ENCODE measurements at places on chromosomes 11 and 22.

GRCh38 chr11:34147581-34147980 lies 42.2 kb downstream of the NAT10 start:
- no peak for DNase-seq

DNA sequence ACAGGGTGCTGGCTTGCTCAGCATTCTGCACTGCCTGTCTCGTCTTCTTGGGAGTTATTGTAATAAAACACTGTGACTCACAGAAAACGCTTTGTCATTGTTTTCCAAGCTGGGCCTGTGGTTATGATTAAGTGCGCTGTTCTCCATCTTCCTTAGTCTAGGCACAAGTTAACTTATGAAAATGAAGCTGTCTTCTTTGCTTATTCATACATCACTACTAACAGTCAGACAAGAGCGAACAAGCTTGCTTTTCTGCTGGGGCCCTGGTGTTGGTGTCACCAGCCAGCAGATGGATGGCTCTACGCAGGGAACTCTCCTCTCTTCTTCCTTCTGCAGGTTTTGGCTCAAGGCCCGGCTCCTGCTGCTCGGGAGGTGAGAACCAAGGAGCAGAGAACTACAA lies 380.1 kb upstream of the SYN3 start:
- no peak for DNase-seq

GRCh38 chr11:124482362-124483147 lies 37.1 kb upstream of the OR8B8 start:
- DNase-seq = no peak

DNA sequence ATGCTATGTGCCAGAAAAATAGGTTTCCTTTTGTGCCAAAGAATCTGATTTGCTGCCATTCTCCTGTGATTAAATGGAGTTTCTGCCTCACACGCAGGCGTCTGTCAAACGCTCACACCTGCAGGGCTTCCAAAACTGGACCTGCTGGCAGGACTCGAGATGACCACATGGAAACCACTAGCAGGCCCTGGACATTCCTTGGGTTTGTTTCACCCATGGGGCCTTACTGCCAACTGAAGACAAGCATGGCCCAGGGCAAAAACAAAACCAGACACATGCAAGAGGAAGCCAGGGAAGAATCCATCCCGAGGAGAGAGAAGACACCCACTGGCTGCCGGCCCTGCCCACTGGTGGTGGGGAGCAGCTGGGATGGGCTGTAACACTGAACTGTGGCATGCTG lies 55.9 kb upstream of the MN1 start:
- DNase-seq = no peak

GRCh38 chr11:114367244-114367957 lies 32.9 kb downstream of the C11orf71 start:
- no peak for DNase-seq

DNA sequence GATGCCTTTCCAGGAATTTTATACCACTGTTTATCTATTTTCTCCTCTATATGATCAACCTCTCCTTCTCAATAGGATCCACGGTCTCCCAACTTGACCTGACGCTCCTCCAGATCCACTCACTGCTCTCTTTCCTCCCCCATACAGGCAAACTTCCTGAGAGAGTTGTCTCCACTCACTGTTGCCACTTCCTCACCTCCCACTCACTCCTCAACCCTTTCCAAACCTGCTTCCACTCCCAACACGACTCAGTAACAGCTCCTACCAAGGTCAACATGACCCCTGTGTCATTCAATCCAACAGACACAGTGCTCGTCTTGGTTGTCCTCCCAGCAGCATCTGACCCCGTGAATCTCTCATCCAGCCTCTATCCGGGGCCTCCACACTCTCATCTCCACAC lies 3.1 kb downstream of the APBB1 start:
- DNase-seq = no peak

GRCh38 chr22:35328472-35328885 lies 28.8 kb downstream of the TOM1 start:
- DNase-seq = no peak

DNA sequence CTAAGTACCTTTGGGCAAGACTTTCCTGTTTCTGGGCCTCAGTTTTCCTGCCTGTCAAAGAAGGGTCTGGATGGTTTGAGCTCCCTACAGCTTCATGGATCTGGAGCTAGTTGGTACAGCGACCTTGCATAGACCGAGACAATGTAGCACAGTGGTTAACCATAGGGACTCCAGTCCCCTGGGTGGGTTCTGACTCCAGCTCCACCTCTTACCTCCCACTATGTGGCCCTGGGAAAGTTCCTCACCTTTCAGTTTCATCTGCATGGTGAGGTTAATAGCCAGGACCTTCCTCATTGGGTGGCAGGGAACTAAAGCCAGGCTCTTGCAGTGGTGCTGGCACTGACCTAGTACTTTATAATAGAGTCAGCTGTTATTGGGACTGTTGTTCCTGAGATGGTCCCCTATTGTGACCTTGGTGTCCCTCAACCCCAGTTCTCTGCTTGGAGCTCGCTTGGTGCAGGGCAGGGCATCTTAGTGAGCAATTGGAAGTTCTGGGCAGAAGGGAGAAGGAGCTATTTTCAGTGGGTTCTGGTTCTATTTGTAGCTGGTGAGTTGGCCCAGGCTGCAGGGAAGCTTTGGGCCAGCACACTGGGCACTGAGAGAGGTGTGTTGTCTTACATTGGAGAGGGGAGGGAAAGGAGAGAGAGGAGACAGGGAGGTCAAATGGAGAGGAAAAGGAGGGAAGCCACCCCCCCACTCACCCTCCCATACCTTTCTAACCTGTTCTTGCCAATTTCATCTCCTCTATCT lies 10.7 kb upstream of the MTMR3 start:
- no peak for DNase-seq

GRCh38 chr11:30538251-30538650 lies 47.9 kb downstream of the MPPED2 start:
- DNase-seq = no peak

- DNase-seq = no peak
Measured at GRCh38 chr11:19766810-19767209, 54.2 kb downstream of the NAV2 start.

DNA sequence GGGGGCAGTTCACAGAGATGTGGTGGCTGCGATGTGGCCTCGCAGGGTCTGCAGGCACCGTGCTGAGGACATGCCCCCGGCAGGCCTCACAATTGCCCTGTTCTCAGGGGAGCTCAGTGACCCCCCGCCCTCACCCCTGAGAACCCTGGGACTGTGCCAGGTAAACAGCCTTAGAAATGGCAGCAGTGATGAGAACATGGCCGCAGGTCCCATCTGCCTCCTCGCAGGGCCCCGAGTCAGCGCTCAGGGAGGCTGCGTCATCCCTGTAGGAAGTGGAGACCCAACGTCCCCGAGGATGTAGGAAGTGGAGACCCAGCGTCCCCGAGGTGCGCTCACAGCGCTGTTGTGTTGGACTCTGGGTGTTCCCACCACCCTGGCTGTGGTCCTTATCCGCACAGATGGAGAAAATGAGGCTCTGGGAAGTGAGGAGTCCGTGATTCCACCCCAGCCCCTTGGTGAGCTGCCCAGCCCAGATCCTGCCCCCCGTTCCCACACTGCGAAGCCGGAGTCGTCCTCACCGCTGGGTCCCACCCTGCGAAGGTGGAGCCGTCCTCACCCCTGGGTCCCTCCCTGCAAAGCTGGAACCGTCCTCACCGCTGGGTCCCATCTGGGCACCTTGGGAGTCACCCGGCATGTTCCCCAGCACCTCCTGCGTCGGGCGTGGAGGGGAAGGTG lies 1086.8 kb downstream of the BRD1 start:
- no peak for DNase-seq

DNA sequence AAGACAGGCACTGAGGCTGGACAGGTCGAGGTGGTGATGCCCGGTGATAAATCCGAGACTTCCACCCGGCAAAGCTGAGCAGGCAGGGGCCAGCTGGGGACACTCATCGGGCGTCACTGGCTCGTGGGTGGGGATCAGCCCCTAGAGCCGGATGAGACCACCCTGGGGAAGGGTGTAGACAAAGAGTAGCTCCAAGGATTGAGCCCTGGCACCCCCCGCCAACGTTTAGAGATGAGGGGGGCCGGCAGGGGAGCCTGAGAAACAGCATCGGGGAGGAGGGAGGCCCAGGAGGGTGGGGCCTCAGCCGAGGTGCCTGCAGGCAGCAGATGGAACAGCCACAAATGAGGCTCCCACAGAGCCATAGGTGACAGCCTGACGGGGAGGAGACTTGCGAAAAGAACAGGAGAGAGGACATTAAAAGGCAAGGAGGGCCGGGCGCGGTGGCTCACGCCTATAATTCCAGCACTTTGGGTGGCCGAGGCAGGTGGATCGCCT lies 27.4 kb upstream of the CBX7 start:
- DNase-seq = no peak

DNA sequence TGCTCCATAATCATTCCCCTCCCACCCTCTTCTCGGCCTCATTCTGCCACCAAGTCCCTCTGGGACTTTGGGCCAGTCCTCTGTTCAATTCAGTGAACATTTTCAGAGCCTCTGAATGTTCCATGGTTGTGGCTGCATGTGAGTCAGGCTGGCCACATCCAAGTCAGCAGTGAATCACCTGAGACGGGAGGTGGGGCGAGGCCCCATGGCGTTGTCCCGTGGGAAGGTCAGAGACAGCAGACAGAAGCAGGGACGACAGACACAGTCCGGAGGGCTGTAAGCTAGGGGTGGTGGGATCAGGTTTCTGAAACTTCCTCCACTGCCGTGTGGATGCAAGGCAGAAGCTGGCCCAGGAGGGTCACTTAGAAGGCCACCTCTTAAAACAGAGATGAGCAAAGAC lies 324.8 kb downstream of the MN1 start:
- no peak for DNase-seq

DNA sequence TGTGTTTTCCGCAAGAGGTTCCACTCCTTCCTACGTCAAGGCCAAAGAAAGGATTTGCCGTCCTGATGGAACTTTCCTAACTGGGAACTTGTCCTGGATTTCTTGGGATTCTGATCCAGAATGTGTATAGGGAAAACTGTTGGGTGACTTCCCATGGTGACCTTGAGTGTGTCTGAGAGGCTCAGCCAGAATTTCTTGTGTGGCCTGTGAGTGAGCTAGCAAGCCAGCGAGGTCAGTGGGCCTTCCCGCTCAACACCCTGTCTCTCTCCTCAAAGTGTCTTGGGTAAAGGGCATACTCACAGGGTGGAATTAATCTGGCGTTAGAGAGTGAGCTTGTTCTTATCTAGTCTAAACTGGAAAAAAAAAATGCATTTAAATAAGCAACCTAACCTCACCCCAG lies 20.4 kb downstream of the ZNRF3 start:
- no peak for DNase-seq

GRCh38 chr22:46303347-46303965 lies 6.8 kb downstream of the GTSE1 start:
- no peak for DNase-seq

All from pulmonary artery endothelial cell (primary cell).